ENCODE measurements at places on chromosomes 1 and 21.

DNA sequence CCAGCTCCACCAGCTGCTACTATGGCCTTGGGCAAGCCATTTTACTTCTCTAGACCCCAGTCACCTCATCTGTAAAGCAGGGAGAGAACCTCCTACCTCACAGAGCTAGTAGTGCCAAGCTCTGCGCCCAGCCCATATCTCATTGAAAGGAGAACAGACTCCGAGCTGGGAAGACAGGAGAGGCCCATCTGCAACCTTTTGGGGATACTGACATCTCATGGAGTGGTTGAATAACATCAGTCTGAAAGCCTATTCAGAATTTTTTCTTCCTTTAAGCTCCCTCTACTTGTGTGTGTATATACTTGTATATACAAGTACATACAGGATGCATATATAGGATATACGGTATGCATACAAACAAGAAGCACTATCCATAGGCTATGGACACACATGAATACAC is 279.5 kb upstream of the POU3F1 start:
- no peak for DNase-seq

DNA sequence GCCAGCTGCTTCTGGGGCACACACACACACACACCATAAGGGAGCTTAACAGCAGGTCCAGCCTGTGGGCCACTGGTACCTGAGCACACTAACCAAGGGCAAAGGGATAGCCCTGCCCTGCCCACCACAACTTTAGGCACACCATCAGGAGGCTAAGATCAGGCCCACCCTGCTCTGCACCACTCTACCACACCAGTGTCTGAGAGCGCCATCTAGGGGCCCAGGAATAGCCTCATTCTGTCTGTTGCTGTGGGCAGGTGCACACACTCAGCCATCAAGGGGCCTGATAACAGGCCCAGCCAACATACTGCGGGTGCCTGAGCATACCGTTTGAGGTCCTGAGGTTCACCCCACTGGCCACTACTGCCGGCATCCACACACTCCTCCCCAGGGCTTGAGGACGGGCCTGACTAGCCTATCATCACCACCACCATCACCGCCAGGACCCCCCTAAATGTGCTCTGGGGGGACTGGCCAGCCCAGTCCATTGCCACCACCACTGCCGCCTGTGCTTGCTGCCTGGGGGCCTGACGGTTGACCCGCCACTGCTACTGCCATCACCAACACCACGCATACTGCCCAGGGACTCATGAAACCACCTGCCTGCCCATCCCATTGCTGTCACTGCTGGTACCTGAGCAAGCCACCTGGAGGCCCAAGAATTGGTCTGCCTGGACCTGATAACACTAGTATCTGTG is 31.3 kb downstream of the NSL1 start:
- no peak for DNase-seq

DNA sequence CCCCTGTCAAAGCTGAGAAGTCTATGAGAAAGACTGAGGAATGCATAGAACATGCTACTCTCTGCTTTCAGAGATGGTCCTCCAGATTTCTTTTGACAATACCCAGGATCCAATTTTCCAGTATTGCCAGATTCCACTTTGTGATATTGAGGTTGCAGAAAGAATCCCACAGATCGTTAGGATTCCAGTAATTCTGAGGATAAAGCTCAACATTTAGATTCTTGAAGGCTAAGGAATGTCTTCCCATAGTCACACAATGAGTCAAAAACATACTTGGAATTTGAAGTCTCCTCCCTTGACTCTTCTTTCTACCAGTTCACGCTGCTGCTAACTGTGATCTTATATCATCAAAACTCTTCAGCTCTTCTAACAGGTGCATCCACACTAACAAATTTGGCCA is 57.1 kb downstream of the TNFSF18 start:
- DNase-seq, result no peak

- DNase-seq, result no peak
Observed at GRCh38 chr1:118155106-118155505, 29.9 kb downstream of the SPAG17 start.

GRCh38 chr1:34356853-34357252 is 180.1 kb downstream of the C1orf94 start:
- DNase-seq, result no peak

GRCh38 chr1:70948396-70949017 is 99.1 kb downstream of the PTGER3 start:
- DNase-seq, result no peak

GRCh38 chr1:17688217-17688810 is 66.8 kb upstream of the ACTL8 start:
- DNase-seq, result no peak

- no peak for DNase-seq
Observed at GRCh38 chr1:4330805-4331766, 323.3 kb upstream of the AJAP1 start.

DNA sequence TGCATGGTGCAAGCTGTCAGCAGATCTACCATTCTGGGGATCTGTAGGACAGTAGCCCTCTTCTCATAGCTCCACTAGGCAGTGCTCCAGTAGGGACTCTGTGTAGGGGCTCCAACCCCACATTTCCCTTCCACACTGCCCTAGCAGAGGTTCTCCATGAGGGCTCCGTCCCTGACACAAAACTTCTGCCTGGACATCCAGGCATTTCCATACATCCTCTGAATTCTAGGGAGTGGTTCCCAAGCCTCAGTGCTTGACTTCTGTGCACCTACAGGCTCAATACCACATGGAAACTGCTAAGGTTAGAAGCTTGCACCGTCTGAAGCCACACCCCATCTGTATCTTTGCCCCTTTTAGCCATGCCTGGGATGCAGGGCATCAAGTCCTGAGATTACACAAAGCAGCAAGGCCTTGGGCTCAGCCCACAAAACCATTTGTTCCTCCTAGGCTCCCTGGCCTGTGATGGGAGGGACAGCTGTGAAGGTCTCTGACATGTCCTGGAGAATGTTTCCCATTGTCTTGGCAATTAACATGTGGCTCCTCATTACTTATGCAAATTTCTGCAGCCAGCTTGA is 117.0 kb upstream of the NFIA start:
- DNase-seq, result no peak

DNA sequence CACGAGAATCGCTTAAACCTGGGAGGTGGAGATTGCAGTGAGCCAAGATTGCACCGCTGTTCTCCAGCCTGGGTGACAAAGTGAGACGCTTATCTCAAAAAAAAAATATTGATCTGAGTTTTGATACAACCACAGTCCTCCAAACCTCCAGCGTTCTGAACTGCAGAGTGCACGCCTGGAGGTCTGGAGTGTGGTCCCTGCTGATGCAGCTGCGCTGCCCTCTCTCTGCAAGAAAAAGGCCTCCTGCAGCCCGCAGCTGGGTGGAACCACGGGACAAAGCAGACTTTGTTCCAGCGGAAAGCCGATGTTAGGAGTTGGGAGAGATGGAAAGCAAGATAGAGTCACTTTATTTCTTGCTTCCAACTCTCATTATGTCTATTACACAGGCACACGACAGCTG is 144.9 kb upstream of the SOD1 start:
- DNase-seq, result no peak

DNA sequence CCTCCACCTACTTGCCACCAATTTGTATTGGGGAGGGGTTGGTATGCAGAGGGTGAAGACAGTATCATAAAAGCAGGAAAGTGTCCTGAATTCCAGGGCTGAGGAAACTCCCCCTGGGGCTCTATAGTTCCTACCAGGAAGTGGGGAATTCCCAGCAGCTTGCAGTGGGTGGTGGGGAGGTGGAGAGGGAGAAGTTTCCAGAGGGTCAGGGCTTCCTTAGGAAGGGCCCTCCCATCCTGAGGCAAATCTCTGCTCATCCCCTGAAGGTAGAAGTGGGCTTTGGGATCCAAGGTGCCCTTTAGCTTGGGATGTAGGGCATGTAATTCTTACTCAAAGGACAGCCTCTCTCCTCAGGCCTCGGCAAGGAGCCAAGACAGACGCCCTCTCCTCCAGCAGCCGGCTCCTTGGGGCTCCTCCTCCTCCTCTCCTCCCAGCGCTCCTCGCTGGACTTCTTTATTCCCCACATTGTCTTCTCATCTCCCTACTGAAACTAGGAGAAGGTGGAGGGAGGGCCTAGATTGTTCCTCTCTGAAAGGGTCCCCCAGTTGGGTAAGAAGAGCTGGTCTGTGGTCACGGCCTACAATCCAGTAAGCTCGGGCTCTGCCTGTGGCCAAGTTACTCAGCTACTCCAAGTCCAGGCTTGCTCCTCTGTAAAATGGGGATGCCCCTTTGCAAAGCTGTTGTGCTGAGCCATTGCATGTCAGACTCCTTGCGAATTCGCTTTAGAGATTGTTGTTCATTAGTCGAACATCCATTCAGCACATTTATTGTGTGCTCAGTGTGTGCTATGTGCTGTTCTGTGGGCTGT is 17.9 kb upstream of the CSF1 start:
- DNase-seq, result no peak

DNA sequence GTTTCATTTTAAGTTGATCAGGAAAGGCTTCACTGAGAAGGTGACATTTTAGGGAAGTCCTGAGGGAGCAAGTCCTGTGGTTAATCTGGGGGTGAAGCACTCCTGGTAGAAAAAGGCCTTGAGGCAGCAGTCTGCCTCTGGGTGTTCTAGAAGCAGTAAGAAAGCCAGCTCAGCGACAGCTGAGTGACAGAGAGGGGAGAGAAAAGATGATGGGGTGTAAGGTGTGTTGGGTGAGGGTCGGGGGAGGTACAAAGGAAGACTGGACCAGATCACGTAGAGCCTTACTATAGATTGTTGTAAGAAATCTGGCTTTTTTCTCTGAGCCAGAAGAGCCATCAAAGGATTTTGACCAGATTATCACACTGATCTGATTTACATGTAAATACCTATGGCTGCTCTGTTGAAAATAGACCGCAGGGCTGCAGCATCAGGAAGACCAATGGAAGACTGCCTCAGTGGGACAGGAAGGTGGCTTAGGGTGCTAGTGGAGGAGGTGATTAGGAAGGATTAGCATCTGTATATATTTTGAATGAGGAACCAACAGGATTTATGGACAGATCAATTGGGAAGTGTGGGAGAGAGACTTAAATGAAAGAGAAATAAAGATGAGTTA is 131.2 kb downstream of the CDC7 start:
- DNase-seq, result no peak

DNA sequence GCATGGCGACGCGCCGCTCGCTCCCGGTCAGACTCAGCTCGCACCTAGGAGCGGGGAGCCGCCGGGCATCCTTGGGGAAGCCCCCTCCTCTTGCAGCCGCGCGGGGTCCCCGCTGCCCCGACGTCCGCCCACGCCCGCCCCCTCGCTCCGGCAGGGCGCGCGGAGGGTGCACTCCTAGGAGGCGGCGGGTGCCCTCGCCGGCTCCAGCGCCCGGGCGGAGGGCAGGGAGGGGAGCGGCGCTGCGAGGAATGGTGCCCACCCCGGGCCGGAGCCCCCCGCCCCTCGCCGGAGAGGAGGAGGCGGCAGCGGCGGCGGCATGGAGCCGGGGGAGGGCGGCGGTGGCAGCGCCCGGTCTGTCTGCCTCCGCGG is 488 bp downstream of the FAM78B start:
- DNase-seq, result no peak

DNA sequence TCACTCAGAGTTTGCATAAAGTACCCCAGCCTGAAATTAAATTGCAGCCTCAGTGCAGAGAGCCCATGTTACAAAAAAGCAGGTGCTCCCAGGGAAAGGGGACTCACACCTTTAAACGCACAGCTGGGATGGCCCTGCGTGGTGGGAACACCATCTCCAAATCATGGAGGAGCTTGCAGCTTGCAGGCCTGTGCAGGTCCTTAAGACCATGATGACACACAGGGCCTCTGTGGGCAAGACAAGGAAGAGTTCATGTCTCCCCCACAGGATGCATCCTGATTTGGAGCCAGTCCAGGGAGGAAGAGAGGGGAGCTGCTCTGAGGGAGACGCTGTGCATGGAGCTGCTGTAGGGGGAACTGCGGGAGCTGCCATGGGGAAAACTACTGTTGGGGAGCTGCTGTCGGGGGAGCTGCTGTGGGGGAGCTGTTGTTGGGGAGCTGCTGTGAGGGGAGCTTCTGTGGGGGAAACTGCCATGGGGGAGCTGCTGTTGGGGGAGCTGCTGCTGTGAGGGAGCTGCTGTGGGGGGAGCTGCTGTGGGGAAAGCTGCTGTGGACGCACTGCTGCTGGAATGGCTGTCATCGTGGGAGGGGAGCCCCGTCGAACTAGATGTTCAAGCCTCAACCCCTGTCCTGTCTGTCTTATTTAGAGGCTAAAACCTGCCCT is 113.9 kb downstream of the MATN1 start:
- no peak for DNase-seq

DNA sequence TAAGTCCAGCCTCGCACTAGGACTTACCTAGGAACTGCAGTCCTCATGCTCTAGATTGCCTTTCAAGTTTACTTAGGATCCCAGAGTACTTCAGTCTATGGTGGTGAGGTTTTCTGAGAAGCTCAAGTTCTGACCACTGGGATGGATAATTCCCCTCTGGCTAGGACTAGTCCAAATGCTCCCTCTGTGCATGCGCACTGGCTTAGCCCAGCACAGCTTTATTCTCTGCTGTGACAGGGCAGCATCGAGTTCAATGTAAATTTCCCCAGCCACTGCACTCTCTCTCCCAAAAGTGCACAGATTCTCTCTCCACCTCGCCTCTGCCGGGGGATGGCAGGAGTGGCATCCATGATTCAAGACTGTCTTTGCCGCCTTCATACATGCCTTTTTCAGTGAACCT is 241.6 kb downstream of the ZNF326 start:
- no peak for DNase-seq

DNA sequence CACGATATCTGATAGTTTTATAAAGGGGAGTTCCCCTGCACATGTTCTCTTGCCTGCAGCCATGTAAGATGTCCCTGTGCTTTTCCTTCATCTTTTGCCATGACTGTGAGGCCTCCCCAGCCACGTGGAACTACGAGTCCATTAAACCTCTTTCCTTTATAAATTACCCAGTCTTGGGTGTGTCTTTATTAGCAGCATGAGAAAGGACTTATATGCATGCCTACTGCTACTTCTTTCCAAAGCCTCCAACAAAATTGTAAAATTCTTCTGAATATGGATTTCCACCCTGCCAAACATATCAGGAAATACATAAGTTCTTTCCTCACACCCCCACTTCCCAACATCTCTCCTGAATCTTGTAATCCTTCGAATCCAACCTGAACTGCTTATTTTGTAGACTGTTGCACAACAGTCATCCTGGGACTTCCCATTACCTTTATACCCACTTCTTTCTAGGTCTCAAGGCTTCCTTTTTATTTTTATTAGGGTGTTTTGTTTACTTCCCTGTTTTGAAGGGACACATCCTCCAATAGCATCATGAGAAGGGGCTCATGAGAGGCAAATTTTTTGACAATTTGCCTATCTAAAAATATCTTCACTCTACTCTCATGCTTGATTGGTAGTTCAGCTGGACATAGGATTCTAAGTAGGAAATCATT is 67.5 kb upstream of the MUTYH start:
- DNase-seq, result no peak

DNA sequence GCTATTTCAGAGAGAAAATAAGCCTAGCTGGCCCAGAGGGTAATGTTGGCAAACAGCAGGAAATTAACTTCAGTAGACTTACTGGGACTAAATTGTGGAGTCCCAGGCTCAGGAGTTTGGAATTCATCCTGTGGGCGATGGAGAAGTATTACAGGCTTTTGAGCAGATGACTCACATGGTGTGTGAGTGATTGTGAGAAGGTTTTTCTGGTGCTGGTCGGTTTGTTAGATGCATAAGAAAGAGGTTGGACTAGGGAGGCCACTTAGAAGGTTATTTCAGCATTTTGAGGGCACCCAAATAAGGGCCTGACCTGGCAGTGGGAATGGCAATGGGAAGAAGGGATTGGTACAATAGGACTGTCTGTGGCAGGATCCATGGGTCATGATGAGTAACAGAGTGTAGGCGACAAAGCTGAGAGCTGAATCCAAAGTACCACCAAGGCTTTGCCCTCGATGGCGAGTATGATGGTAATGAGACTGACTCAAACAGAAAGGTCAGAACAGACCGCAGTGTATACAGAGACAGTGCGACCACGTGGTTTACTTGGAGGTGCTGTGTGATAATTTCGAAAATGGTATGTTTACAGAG is 69.2 kb upstream of the KIF26B start:
- DNase-seq, result no peak

All from effector memory CD4-positive, alpha-beta T cell (primary cell).